ENCODE measurements at places on chromosomes 4 and X.

GRCh38 chr4:141158219-141158618, 24.9 kb upstream of the RNF150 start:
- DNase-seq, result no peak

GRCh38 chrX:1591863-1592469, 562 bp downstream of the AKAP17A start:
- DNase-seq, result no peak

DNA sequence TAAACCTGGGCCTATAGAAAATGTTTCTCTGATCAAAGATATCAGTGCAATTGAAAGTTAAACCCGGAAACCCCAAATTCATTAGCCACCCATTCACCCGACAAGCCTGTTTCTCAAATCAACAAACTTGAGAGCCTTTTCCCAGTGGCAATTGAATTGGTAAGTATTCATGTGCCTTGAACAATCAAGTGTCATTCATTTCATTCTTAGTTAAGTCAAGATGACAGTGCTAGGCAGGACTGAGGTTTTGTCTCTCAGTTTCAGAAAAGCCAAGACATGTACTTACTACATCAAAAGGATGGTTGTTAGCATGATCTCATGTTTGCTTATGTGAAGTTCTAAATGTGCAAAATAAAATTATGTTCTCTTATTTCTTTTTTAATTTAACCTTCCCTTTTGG, 32.3 kb downstream of the CC2D2A start:
- no peak for DNase-seq

GRCh38 chr4:121991968-121992367, 40.1 kb upstream of the TRPC3 start:
- DNase-seq, result no peak

DNA sequence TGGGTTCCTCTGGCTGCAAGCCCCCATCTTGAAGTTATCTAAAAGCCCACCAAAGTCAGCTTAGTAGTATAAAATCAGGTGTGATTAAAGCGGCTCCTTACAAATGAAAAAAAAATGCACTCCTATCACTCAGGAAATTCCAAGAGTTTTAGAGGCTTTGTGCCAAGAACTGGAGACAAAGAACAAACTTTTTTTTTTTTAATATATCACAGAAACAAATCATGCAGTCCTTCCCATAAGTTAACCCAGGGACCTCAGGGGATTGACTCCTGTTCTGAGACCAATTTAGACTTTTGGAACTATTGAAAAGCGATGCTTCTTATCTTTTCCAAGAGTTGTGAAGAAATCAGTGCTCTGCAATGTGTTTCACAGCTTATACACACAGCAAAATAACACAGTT, 53.6 kb downstream of the HHIP start:
- DNase-seq, result no peak

DNA sequence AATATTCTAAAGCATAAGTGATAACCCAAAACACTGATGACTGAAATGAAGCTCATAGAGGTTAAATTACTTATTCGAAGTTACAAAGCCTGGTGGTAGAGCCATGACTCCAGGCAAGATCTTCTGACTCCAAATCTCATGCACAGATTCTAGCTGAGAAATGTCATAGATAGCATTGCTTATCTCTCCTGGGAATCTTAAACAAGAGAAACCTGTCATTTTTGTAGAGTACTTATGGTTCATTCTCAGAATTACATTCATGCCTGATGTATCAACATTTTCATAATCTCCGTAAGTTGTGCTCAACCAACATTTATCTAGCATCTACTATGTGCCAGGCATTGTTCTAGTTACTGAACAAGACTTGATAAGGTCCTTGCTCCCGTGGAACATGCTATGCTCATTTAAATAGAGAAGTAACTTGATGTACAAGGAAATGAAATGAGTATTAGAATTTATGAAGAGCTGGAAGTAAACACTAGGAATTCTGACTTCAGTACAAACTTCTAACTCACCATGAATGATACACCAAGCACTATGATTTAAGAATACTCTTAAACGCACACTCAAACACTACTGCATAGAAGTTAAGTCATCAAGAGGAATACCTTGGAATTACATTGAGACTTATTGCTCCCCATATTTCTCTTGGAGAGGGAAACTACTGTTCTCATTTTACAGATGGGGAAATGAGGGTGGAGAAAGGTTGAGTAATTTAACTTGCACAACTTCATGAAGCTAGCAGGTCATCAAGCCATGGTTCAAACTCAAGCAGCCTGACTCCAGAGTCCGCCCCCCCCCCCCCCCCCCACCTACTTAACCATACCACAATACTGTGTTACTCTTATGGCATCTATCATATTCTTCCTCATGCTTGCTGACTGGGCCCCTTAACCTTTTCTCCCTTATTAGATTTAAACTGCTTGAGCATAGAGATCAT, 45.4 kb downstream of the MBNL3 start:
- no peak for DNase-seq

- DNase-seq, result no peak
These were observed 1.5 kb downstream of the IRF2 start for GRCh38 chr4:184472614-184473498.

DNA sequence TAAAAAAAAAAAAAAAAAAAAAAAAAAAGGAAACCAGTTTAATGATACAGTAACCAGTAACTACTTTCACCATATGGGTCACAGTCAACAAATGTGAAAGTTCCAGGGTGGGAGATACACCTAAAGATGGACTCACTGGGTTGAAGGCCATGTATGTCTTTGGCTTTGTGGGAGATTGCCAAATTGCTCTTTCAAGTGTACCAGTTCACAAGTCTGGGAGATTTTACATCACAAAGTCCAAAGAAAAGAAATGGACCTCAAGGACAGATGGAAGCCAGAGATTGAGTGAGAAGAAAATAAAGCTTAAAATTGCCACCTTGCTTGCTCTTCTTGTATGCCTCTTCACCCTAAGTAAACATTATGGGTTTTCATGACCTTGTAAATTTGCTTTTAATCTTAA, 65.3 kb downstream of the NHS start:
- no peak for DNase-seq

DNA sequence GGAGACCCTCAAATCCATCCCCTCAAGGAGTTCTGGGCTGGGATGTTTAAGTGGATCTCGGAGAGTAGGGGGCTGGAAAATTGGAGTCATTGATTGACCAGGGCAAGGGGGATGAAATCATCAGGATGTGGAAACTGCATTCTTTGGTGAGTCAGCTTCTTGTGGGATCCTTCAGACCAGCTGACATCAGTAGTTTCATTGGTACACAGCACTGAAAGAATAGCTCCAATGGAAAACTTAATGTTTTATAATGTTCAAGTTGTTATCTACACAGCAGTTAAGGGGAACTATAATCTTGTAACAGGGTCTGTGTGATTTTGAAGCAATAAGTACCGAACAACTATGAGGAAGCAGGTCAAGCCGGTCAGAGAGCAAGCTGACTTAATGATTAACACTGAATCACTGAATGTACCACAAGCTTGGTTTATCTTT, 506.1 kb downstream of the RPA4 start:
- no peak for DNase-seq

DNA sequence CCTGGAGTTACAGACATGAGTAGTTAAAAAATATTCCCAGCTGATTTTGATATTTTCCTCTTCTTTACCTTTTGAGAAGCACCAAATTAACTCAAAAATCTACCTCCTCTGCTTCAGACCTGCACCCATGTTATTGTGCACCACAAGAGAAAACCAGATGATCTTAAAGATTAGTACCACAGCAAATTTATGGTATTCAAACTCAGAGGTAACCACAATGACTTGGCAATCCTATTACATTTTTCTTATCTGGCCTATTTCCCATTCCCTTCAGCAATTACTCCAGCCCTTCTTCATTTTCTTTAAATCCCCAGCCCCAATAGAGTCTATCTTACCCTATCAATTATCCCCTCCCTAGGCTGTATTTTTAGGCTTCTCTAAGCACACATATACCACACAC, 535.1 kb downstream of the FAT4 start:
- no peak for DNase-seq

DNA sequence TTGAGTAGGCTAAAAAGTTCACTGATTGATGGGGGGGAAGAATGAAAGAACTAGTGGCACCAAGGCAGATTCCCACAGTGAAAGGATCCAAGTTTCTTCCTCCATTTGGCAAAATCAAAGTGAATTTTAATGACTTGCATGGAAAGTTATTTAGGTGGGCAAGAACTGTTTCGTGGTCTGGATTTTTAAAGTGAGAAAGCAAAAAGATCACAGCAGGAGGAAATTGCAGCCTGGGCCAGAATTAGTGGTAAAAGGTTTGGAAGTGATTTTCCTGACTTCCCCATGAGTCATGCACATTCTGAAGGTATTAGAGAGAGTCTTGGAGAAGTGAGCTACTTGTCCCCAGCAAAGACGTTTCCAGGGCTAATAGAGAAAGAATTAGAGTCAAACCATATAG, 207.8 kb downstream of the ANTXR2 start:
- no peak for DNase-seq

- DNase-seq, result no peak
These were observed 3.5 kb upstream of the VMA21 start for GRCh38 chrX:151393514-151393913.

DNA sequence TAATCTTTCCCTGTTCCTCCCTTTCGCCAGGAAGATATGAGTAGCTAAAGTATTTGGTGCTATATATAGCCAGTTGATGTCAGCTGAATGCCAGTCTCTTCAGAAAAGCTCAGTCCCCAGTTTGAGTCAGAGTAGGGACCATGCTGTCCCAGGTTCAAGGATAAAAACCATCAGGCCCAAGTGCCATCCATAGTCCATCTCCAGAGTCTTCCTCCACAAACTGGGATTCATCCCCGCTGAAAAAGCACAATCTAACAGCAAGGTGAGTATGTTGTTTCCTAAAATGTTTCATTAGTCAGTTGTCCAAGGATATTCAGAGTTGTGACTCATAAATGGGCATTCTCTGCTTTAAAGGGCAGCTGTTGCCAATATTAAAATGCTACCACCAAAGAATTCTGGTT, at the start of gene MYOZ2:
TSS of gene MYOZ2 (plus strand) at position 112 of the 401 bp plus-strand sequence. CDS start 694 bp downstream, outside the sequence.
- DNase-seq, result no peak

- DNase-seq, result no peak
These were observed 67.2 kb upstream of the ETNPPL start for GRCh38 chr4:108829966-108830492.

GRCh38 chr4:112702892-112703291, 65.9 kb downstream of the LARP7 start:
- no peak for DNase-seq

DNA sequence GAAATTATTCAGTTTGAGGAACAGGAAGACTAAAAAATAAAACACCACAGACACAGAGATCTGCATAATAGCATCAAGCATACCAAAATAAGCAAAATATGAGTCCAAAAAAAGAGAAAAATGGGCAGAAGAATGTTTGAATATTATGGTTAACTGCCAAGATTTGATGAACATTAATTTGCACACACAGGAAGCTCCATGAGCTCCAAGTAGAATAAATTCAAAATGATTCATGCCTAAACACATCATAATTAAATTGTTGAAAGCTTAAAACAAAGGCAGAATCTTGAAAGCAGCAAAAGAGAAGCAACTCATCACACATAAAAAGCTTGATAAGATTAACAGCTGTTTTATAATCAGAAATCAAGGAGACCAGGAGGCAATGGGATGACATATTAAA, 156.6 kb upstream of the ARSJ start:
- no peak for DNase-seq

- DNase-seq, result no peak
These were observed 84.7 kb upstream of the RAPGEF2 start for GRCh38 chr4:159018062-159018629.

DNA sequence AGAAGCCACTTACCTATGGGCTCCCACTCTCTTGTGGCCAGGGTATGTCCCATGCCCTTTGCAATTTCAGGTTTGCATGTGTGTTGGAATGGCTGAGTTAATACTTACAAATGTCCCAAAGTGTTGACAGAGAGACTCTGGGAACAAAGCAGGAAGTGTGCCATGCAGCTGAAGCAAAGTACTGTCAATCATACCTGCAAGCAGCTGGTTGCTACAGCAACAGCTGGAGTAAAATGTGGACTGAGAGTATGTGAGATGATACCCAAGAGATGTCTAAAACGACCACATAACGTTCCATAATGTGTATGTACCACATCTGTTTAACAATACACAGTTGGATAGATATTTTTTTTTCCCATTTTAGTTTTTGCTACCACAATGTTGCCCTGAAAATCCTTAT, 82.8 kb upstream of the CAMK2D start:
- DNase-seq, result no peak

All from caudate nucleus (tissue), 63 donors.